NCI-H1930 (cell line): ENCODE measurements at places on chromosomes 2 and 18.
A peak's percentile ranks its signal among the peaks of the same experiment; 100 is the strongest.

GRCh38 chr2:63301481-63301880 lies 250.9 kb downstream of the OTX1 start:
- no peak for DNase-seq

GRCh38 chr2:210617732-210618330 lies 61.4 kb downstream of the CPS1 start:
- DNase-seq: peak; percentile 24

DNA sequence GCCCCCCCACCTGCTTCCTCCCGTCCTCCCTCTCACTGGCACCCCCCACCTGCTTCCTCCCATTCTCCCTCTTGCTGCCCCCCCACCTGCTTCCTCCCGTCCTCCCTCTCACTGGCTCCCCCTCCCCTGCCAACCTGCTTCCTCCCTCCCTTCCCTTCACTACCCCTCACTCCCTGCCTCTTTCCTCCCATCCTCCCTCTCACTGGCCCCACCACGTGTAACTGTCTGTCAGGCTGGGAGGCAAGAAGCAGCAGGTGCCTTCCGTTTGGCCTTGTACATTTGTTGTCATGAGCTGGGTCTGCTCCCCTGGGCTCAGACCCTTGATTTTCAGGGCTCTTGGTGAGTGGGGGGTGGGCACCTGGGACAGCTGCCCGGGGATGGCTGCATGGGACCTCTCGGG lies 19.1 kb downstream of the RTP5 start:
- no peak for DNase-seq

DNA sequence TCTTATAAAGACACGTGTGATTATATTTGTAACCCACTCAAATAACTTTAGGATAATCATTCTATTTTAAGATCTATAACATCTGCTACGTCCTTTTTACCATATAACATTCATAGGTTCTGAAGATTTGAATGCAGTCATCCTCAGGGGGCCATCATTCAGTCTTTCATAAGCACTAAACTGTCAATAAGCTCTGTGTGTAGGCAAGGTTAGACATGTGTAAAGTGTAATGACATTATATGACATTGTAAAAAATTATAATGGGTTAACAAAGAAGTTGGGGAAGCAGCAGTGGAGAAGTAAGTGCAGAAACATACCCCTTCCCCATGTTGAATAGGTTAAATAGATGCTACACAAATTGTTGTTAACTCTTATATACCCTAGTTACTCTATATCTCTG lies 845.9 kb downstream of the ERBB4 start:
- no peak for DNase-seq

DNA sequence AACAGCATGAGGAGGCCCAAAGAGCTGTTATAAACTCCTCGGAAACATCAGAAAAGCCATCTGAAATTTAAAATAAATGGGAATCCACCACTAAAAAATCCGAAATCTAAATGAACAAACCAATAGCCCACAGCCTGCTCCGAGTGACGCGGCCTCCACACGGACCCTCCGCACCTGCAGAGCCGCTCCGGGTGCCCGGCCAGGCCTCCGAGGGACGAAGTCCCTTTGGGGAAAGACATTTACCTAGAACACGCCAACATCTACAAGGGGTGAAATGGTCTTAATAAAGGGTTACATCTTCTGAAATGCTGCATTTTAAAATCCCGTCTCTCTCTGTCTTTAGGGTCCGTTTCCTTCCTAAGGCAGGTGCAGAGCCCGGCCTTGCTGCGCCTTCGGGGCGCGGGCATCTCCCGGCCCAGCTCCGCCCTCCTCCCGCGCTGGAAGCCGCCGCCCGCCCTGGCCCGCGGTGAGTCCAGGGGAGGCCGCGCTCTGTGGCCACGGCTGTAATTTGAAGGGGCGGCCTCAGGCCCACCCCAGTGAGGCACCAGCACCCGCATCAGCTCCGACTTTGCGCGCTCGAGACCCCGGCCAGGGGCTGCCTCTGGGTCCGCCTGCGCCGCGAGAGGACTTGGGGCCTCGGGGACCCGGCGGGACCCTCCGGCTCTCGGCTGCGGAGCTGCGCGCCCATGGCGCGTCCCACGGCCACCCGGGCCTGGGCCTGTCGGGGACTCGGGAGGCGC lies 42.3 kb upstream of the CTDP1 start:
- no peak for DNase-seq

- no peak for DNase-seq
These were observed 21.6 kb upstream of the KIF5C start for GRCh38 chr2:148853458-148853857.

- no peak for DNase-seq
These were observed 689.4 kb upstream of the FANCL start for GRCh38 chr2:58930537-58930936.

GRCh38 chr2:120291401-120292311 lies 39.0 kb downstream of the RALB start:
- DNase-seq: no peak

- DNase-seq: peak; percentile 68
These were observed 1.2 kb downstream of the SEMA4C start for GRCh38 chr2:96868555-96869280.

GRCh38 chr2:24948506-24948905 lies 23.2 kb downstream of the DNAJC27 start:
- no peak for DNase-seq

GRCh38 chr2:88450186-88450585 lies 2.3 kb downstream of the FOXI3 start:
- DNase-seq: no peak

GRCh38 chr2:176105078-176105729 lies 1.9 kb upstream of the HOXD11 start:
- no peak for DNase-seq

DNA sequence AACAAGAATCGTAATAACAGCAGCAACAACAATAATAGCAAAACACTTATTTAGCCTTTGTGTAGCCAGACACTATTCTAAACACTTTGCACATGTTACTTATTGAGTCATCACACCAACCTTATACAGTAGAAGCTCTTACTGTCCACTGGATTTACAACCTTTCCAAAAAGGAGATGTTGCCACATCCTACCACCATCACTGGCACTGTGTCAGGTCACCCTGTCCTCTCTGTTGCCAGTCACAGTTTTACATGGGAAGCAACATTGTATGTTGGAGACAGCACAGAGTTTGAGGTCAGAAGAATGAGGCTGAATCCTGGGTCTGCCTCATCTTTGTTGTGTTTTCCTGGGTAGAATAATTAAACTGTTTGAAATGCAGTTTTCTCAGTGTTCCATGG lies 201.4 kb upstream of the EPAS1 start:
- no peak for DNase-seq

- no peak for DNase-seq
These were observed 73.1 kb downstream of the SPATS2L start for GRCh38 chr2:200379481-200380090.

GRCh38 chr2:173948198-173948597 lies 17.0 kb downstream of the SP3 start:
- DNase-seq: no peak

DNA sequence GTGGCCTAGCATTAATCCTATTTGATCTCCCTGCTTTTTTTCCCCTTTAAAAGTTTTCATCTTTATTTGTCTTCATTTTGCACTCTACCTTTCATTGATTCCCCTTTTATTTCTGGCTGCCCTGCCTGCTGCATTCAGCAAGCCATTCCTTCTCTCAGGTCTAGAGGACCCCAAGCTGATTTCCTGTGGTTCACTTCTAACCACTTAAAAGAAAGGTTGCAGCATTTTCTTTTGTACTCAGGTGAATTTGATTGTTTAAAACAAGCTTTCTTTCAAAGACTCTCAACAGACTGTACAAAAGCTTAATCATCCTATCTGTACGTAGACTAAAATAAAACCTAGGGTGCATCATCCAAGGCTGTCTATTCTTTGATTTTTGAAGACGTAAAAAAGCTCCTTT lies 160.3 kb downstream of the CSRNP3 start:
- no peak for DNase-seq

DNA sequence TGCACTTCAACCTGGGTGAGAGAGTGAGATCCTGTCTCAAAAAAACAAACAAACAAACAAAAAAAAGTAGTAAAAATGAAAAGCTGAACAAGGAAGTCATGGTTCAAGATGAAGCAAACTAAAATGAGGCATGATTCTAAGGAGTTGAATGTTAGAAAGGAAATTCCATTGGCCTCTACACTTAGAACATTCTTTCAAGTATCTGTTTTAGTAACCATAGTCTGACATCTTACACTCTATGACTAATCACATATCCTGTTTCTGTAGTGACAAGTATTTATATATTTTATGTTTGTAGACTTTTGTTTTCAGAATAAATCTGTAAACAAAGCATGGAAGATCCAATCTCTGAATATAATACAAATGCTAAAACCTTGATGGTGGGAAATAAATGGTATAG lies 164.1 kb downstream of the KIAA1328 start:
- DNase-seq: no peak

DNA sequence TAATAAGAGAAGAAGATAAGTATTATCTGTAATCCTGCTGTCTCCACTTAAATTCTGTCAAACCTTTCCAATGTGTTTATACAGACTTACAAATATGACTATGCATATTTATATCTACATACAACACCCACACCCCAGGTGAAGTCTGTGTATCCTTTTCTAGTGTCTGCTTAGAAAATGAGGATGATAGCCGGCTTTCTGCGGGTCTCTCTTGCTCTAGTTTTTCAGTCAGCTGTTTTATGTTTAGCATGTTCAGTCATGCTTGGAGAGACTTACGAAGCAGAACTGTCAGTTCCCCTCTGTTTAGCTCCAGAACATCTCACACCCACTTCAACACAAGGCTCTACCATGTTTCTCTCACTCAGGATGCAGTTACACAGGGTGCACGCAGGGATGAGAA lies 137.3 kb upstream of the NFATC1 start:
- no peak for DNase-seq

DNA sequence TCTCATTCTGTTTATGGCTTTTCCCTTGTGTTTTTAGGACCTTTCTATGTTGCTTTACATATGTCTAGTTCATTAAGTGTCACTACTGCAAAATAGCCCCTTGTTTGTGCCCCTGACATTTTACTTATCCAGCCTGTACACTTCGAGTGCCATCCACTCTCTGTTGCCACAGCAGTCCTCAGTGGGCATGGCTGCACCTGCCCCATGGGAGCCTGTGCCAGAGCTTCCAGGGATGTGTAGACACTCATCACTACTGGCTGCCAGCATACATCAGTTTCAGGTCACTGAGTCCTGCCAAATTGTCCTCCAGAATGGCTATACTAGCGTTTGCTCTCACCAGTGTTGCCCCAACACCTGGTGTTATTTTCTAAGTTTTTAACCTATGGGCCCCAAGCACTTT lies 80.4 kb downstream of the ARMC9 start:
- no peak for DNase-seq

DNA sequence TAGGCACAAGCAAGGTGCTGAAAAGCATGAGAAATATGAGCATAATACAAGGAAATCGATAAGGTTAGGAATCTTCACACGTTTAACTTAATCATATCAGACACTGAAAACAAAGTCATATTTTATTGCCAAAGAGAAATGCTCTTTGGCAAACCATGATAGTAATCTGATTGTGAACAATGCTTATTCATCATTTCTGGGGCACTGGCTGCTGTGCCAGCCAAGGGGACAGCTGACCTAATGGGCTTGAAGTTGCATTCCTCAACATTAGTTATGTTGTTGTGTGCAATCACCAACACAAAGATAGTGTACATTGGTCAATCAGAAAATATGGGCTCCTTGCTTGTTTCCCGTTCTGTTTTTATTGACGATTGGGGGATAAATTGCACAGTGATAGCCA lies 83.5 kb downstream of the DPP10 start:
- DNase-seq: no peak

GRCh38 chr2:188291617-188292347 lies at the start of gene GULP1:
GULP1 (plus strand) TSS chr2:188291874; CDS start chr2:188477703, 185,829 bp downstream.
- DNase-seq: peak; percentile 65

DNA sequence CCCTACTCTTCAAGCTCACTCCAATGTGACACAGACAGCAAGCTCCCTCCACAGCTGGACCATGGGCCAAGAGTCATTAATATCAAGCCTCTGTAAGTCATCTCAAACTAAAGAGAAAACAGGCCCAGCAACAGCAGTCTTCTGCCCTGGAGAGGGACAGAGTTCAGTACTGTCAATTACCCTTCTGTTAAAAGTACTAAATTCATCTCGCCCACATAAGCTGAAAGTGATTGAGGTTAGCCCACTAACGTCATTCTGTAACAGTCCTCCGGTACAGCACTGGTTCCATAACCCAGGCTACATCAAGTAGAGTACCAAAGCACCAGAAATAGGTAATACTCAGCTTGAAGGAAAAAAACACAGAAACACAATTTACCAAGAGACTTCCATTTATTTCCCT lies 25.9 kb downstream of the THADA start:
- DNase-seq: no peak

DNA sequence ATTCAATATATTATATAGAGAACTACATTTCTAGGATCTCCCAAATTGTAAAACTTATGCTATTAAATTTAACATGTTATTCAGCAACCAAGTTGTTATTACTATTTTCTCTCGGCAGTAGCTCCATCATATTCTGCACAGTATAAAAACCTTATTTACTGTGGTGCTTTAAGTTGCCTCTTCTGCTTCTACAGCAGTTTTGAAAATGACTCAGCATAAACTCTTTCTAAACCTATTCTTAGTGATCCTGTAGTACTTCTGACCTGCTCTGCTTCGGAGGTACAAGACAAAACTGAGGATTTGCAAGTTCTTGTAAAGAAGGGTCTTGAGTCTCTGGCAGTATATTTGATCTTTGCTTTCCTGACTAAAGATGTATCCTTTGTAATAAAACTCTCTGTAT lies 567.2 kb downstream of the TMX3 start:
- no peak for DNase-seq

GRCh38 chr2:202400941-202401340 lies 24.8 kb downstream of the BMPR2 start:
- no peak for DNase-seq

- DNase-seq: no peak
These were observed 110.9 kb downstream of the ROCK1 start for GRCh38 chr18:21000667-21001066.
